ENCODE measurements at places on chromosomes 12 and 14. TPM values are rescaled to one million over a fixed set of nuclear protein-coding genes. Genes with fewer than 3 reads are reported as not detected.

Gene FOXA1
- total RNA-seq, result 0.61 TPM

Gene TAS2R43
- total RNA-seq, result 0.45 TPM

- DNase-seq, result no peak
Measured at GRCh38 chr12:110548678-110549077, 34.4 kb downstream of the PPTC7 start.

- no peak for DNase-seq
Measured at GRCh38 chr12:26273811-26274210, 78.4 kb downstream of the SSPN start.
